ENCODE measurements at places on chromosomes 4 and X.

GRCh38 chr4:97027728-97028410 lies 1115.4 kb downstream of the STPG2 start:
- DNase-seq: no peak

DNA sequence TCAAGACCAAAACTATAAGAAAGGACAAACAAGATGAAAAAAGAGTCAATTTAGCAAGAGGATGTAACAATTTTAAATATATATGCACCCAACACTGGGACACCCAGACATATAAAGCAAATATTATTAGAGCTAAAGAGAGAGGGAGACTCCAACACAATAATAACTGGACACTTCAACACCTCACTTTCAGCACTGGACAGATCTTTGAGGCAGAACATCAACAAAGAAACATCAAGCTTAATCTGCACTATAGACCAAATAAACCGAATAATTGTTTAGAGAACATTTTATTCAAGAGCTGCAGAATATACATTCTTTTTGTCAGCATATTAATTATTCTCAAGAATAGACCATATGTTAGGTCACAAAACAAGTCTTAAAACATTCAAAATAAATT lies 109.7 kb upstream of the TET2 start:
- no peak for DNase-seq

DNA sequence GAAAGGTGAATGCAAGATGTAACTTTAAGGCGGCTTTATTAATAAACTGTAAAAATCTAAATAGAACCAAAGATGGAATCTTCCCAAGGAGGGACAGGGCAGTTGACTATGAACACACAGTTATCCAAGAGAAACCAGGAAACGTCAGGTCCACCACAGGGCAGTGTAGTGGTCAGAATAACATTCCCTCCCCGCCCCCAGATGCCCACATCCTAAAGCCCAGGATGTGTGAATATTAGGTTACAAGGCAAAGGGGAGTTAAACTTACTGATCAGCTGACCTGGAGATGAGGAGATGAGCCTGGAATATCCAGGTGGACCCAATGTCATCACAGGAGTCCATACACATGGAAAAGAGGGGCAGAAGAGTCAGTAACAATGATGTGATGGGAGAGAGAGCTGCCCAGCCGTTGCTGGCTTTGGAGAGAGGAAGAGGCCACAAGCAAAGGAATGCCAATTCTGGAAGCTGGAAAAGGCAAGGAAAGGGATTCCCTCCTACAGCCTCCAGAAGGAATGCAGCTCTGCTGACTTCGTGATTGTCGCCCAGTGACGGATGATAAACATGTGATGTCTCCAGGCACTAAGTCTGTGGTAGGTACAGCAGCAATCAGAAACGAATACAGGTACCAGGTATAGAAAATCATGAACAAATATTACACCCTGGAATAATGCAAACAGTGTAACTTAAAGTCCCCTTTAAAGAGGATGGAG lies 5.2 kb downstream of the SH3KBP1 start:
- DNase-seq: no peak

- DNase-seq: no peak
Measured at GRCh38 chr4:78707793-78708192, 68.4 kb upstream of the BMP2K start.

DNA sequence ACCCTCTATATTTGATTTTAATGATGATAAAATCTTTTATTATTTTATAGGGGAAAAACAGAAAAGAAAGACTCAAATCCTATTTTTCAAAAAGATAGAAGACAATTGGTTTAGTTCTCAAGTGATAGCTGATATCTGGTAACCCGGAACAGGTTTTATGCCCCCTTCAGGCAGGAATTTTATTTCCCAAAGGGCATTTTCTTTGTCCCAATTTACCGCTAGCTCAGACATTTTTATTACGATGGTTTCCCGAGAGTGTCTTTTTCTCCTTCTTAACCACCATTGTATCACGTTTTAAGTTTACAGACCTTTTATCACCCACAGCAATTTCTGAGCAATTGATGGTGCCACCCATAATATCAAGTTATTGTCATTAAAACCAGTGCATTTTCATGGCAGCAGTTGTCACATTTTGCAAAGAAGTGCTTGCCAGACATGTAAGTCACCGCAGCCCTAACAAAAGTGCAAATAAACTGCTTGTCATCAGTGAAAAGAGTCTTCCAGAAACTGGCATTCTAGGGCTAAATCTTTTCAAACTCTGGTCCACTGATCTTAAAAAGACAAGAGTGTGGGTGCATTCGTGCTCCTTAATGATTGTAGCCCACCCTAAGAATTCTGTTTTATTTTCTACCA lies 204.8 kb upstream of the VCX start:
- no peak for DNase-seq

- peak; percentile 24 for DNase-seq
Measured at GRCh38 chr4:111283066-111283677, 660.3 kb upstream of the PITX2 start.

DNA sequence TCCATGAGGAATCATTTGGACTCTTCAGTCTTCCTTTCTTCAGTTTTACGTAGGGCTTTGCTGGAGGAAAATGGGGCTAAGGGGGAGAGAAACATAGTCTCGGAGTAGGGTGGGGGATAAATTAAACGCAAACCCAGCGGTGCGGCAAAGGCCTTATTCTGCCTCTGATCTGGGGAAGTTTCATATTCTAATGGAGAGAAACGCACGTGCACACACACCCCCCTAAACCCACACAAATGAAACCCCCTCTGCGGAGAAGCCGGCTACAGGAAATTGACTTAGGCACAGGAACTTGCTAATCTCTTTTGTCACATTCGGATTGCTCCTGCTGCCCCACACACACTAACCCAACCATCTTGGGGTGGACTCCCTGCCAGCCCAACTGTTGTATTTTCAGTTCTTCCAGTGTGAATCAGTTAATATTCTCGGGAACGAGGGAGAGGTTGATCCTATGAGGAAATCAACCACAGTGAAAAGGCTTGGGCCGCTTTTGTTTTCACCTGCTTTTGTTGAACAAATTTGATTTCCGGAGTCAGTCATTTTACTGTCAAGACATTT lies at the start of gene RHOH:
Gene RHOH, plus strand, starts transcription at position 308 of the 558 bp plus-strand sequence. CDS start 46,356 bp downstream, outside the sequence.
- DNase-seq: no peak

DNA sequence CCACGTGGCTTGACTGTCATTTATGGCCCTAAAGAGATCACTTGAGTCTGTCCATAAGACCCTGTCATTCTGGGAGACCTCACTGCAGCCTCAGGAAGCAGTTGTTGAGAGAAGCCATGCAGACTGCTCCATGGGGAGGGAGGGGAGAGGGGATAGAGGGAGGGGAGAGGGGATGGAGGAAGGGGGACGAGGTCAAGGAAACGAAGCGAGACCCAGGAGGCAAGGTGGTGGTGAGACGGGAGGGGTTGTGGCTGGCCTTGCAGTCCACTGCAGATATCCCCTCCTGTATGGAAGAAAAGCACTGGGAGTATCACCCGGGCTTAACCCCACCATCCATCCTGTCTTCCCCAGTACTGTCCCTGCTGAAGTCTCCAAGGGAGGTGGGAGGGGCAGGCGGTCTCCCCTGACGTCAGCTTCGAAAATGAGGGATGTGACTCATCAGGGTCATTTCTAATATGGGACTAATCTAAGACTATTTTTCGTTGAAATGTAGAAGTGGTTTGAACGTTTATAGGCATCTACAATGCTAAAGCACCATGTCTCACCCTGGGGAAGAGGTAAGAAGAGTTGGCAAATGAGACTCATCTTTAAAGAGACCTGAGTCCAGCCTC lies 5.6 kb downstream of the TMEM255A start:
- DNase-seq: no peak

DNA sequence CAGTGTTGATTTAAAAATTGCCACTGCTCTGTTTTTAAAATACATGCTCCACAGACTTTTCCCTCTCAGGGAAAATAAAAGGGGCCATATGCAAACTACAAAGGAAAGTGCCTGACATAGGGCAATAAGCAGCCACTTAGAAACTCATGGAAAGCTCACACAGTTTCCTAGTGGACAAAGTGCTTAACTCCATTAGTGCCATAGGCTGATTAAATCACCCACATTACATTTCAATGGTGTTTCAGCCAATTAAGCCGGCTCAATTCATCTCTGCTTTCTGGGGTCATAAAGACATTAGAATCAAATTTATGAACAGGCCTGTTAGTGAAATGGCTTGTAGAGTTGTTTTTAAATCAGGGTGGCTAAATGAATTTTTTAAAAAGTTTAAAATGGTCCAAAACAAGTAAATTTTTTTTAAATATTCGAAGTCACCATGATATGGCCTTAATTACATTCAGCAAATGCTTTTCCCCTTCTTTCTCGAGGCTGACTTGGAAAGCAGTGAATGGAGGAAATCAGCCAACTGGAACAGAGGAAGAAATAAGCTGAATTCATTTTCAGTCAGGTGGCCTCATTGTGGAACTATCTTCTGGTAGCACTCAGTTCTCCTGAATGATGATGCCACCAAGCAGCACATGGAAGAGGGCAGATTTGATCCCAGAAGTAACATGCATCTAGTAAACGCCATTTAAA lies 2305.1 kb upstream of the AGA start:
- no peak for DNase-seq

DNA sequence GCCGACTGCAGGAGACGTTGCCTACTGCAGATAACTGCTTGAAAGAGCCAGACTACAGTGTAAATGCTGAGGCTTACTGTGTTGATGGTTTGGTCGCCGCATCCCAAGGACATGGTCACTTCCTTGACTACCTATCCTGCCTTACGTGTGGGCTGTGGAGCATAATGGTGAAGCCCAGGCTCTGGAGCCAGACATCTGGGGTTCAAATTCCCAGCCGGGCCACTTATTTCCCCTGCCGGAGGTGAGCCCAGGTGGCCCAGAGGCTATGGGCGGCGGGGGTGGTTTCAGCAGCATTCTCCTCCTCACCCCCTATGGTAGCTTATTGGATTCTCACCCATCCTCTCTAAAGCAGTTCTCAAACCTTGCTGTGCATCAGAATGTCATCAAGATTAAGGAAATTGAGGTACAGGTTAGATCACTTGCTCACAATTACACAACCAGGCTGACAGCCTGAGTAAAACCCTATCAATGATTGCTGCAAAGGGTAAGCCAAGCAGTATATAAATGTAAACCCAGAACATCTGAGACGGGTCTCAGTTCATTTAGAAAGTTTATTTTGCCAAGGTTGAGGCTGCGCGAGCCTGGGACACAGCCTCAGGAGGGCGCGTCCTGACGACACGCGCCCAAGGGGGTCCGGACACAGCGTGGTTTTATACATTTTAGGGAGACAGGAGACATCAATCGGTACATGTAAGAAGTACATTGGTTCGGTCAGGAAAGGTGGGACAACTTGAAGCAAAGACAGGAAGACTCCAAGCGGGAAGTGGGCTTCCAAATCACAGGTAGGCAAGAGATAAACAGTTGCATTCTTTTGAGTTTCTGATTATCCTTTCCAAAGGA lies 48.5 kb downstream of the EVC start:
- DNase-seq: no peak

GRCh38 chr4:25088093-25088952 lies 57.6 kb upstream of the LGI2 start:
- no peak for DNase-seq

GRCh38 chrX:124098089-124098488 lies 136.6 kb downstream of the STAG2 start:
- DNase-seq: peak; percentile 16

DNA sequence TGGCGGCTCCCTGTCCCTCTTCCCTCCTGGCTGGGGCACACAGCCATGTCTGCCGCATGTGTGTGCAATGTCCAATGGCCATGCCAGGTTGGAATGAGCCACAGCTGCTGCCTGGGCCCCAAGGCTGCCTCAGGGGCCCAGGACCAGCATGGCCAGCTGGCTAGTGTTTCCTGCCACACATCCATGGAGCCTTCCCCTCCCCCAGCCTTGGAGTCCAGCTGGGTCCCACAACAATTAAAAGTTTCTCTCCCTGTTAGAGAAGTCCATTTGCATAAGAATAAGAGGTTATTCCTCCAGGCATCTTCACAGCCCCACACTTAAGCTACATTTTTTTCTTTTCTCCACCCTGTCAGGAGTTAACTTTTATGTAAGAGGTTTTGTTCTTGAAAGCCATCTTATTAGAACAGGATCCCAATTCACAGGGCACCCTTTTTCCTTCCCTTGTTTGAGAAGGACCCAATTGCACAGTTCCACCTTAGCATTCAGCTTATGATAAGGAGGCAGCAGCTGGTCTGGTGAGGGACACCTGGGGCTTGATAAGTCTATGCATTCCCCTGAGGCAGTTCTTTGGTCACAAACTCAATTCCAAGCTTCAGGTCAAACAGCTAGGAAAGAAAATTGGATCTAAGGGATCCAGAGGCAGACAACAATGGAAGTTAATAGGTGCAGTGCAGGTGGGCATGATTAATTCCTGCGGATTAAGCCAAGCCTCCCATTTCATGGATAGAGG lies 963.3 kb upstream of the GRIA3 start:
- no peak for DNase-seq

- peak; percentile 26 for DNase-seq
Measured at GRCh38 chrX:151596282-151596681, 32.8 kb downstream of the PASD1 start.

GRCh38 chr4:143083756-143084472 lies 100.8 kb upstream of the USP38 start:
- no peak for DNase-seq

DNA sequence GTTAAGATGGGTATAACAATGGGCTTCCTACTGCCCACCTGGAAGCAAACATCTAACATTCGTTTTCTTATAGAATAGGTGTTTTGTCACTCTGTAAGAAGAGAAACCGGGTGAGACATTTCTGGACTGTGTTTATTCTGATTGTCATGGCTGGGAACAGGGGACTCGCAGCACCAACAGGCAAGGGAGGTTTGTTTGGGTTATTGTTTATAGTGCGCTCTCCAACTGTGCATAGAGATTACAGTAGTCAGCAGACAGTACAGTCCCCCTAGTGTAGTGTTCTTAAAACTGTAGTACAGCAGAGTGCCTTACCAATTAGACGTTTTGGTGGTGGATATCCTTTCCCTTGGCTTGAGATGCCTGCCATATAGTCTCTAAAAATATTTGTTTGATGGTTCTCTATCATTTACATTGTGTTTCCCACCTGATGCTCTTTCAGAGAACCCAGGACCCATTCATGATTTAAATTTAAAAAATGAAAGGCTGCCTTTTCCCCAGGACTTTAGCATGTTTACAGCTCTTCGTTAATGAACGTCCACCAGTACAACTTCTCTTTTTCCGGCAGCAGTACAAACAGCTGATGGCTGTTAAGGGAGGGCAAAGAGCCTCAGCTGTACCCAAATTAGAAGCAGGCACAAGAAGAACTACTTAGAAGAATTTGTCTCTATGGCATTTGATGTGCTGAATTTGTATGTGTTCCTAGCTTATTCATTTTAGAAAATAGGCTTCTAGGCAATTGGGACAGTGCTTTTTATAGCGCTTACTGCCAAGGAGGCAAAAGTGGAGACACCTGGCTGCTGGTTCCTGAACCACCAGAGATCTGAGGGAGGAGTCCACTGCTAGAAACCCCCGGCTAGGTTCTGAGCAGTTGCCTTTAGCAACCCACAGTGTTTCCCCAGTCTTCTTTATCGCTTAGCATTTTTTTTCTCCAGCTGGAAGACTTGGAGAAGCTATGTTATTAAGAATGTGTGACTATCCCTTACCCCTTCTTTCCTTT lies 1.0 kb upstream of the RNF150 start:
- DNase-seq: no peak

DNA sequence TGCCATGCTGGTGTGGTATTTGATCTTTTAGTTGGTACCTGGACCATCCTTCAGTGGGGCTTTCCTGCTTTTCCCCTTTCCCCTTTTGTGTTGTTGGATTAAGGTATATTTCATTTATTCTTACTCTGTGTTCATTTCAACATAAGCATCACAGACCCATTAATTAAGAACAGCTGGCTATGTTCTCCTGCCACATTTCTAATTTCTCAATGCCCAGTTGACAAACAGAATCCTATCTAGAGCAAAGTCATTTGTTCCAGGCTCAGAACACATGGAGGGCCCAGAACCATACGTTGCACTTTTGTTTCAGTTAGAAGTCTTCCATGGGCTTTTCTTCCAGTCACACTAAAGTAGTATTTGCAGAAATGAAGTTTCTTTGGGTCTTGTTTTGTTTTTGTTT lies 46.1 kb upstream of the EOLA2 start:
- no peak for DNase-seq
